ENCODE measurements at places on chromosomes 4 and X. TPM values are rescaled to one million over a fixed set of nuclear protein-coding genes. Genes with fewer than 3 reads are reported as not detected.

Gene IL3RA
- 6.7 TPM for polyA plus RNA-seq

Gene OTUD6A
- polyA plus RNA-seq: not detected

Gene CYTL1
- 0.30 TPM for polyA plus RNA-seq

Gene PF4V1
- 2.0 TPM for polyA plus RNA-seq

Gene AADAT
- polyA plus RNA-seq: 1.3 TPM

Gene EGF
- 0.03 TPM for polyA plus RNA-seq

Gene LRAT
- polyA plus RNA-seq: not detected

DNA sequence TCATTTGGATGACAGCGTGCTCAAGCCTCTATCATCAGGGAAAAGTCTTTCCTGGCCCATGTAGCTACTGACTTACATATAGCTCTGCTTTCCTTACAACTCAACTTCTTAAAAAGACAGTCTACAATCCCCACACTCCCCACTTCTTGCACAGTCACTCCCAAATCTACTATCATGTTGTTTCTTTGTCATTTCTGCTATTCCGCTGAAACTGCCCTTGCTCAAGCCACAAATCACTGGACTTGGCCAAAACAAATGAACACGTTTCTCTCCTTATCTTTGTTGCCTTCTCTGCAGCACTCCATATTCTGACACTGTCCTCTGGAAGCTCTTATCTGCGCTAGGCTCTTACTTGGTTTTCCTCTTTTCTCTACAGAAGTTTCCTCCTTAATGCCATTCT lies 28.2 kb downstream of the GPRIN3 start:
- no peak overlapping the region for H3K27ac ChIP-seq
- H3K4me3 ChIP-seq: no peak overlapping the region
- no peaks in the 10 kb centered on the region for H3K36me3 ChIP-seq
- peaks cover 10% of the 10 kb centered on the region for H3K4me1 ChIP-seq
- H3K27me3 ChIP-seq: no peaks in the 10 kb centered on the region

- H3K27me3 ChIP-seq: no peaks in the 10 kb centered on the region
- peaks cover 83% of the 10 kb centered on the region for H3K4me1 ChIP-seq
- peak within 1 kb of the TSS; percentile 83 for H3K4me3 ChIP-seq
- no peaks in the 10 kb centered on the region for H3K36me3 ChIP-seq
Measured at GRCh38 chr4:25862411-25863346, at the start of gene SEL1L3. Gene SEL1L3, minus strand, starts transcription at chr4:25862988. Its CDS starts 152 bp downstream, at chr4:25862836.

- DNase-seq: no peak
- H3K4me3 ChIP-seq: no peak overlapping the region
- no peaks in the 10 kb centered on the region for H3K4me1 ChIP-seq
- no peaks in the 10 kb centered on the region for H3K36me3 ChIP-seq
Measured at GRCh38 chr4:37138789-37139188, 105.8 kb upstream of the NWD2 start.

GRCh38 chr4:188992706-188993105 lies 853.5 kb downstream of the TRIML1 start:
- H3K27me3 ChIP-seq: no peaks in the 10 kb centered on the region
- H3K27ac ChIP-seq: no peak overlapping the region
- no peak for DNase-seq
- H3K4me3 ChIP-seq: no peak overlapping the region
- no peaks in the 10 kb centered on the region for H3K4me1 ChIP-seq
- H3K36me3 ChIP-seq: no peaks in the 10 kb centered on the region
